ENCODE measurements at places on chromosomes 16 and 17.

DNA sequence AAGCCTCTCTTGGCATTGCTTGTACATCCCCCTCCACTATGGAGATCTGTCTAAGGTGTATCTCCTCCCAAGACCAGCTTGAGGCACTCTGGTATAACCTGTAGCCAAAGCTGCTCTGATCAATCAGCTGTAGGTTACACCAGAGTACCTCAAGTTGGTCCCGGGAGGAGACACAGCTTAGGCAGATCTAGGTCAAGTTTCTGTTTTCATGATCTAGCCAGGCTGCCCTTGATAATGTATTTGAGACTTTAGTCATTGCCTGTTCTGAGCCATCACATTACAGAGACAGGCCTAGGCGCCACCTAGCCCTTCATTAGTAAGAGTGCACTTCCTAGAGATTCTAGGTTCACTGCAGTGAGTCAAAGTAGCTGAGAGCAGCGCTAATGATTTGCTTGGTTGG is 31.4 kb downstream of the ASGR1 start:
- H3K27ac ChIP-seq, result no peak overlapping the region
- DNase-seq, result no peak
- H3K4me1 ChIP-seq, result peaks cover 5% of the 10 kb centered on the region
- no peaks in the 10 kb centered on the region for H3K36me3 ChIP-seq
- no peaks in the 10 kb centered on the region for H3K27me3 ChIP-seq

DNA sequence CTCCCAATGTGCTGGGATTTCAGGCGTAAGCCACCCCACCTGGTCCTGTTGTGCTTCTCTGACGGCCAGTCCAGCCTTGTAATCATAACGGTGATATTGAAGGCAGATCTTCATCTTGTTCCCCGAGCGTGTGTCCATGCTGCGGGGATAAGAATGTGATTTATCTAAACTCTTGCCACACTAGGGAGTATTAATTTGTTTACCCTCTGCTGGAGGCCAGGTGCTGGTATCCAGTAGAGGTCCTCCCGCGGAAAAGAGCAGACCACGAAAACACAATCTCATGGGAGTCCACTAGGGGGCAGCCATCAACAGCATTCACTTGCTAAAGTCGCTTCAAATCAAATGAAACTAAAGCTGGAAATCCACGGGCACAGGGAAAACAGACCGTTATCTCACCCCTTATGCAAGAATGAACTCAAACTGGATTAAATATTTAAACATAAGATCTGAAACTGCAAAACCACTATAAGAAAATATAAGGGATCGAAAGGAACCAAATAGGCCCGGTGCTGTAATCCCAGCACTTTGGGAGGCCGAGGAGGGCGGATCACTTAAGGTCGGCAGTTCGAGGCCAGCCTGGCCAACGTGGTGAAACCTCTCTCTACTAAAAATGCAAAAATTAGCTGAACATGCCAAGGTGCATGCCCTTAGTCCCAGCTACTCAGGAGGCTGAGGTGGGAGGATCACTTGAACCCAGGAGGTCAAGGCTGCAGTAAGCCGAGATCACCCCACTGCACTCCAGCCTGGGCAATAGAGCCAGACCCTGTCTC is 22.3 kb upstream of the RBBP6 start:
- peak overlapping the region; percentile 16 for H3K27ac ChIP-seq
- H3K4me1 ChIP-seq, result peaks cover 5% of the 10 kb centered on the region
- H3K4me3 ChIP-seq, result no peak overlapping the region

DNA sequence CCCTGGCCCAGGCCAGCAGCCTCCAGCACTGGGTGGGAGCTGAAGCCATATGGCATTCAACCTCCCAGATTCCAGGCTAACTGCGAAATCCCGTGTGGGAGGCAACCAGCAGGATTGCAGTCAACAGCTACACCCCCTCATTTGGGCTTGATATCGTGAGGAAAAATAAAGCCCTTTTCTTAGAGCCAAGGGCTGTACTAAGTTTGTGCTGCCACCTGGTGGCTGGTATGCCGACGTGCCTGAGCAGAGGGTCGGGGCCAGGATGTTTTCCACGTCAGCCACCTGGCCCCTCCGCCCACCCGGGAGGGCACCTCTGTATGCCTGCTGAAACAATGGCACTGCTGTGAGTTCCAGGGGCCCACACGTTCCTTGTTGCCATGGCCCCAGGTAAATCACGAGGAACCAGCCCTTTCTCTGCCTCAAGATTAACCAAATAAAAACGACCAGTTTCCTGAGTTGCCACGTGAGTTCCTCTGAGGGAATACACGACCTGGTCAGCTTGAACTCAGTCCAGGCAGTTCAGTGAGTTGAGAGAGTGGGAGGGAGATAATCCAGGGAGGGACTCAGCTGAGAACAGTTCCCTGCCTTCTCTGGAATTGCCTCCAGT is 9.0 kb downstream of the TMEM98 start:
- no peaks in the 10 kb centered on the region for H3K36me3 ChIP-seq
- peak overlapping the region; percentile 83 for H3K27ac ChIP-seq
- DNase-seq, result peak; percentile 53
- H3K27me3 ChIP-seq, result no peaks in the 10 kb centered on the region

DNA sequence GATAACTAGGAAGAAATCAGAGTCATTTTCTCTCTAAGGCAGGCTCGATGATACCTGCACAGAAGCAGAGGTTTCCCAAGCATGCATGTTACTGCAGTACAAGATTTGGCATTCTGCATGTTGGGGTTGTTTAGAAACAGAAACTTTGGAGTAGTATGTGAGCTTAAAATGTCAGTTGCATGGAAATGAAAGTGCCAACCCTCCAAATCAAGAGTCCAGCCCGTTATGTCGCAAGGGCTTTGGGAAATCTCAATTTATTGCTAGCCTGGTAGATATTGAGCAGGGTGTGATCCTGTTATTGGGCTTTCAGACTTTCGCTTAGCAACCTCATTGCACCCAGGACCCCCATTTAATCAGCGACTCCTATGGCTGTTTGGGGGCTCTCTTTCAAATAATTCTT is 490.8 kb downstream of the MAF start:
- H3K36me3 ChIP-seq, result no peaks in the 10 kb centered on the region
- H3K4me1 ChIP-seq, result no peaks in the 10 kb centered on the region
- no peak for DNase-seq
- no peaks in the 10 kb centered on the region for H3K27me3 ChIP-seq
- no peak overlapping the region for H3K4me3 ChIP-seq
- H3K27ac ChIP-seq, result no peak overlapping the region

GRCh38 chr17:58357312-58358297 is 5.6 kb upstream of the SUPT4H1 start:
- no peak overlapping the region for H3K4me3 ChIP-seq
- H3K4me1 ChIP-seq, result peaks cover 10% of the 10 kb centered on the region
- DNase-seq, result no peak
- no peaks in the 10 kb centered on the region for H3K36me3 ChIP-seq
- no peaks in the 10 kb centered on the region for H3K27me3 ChIP-seq

Measured in tibial nerve (tissue), 4 donors.